ENCODE measurements at places on chromosomes 1 and 21.

- DNase-seq: no peak
Observed at GRCh38 chr1:87647430-87648177, 318.9 kb downstream of the LMO4 start.

GRCh38 chr1:196152086-196152485 lies 456.2 kb downstream of the KCNT2 start:
- no peak for DNase-seq

DNA sequence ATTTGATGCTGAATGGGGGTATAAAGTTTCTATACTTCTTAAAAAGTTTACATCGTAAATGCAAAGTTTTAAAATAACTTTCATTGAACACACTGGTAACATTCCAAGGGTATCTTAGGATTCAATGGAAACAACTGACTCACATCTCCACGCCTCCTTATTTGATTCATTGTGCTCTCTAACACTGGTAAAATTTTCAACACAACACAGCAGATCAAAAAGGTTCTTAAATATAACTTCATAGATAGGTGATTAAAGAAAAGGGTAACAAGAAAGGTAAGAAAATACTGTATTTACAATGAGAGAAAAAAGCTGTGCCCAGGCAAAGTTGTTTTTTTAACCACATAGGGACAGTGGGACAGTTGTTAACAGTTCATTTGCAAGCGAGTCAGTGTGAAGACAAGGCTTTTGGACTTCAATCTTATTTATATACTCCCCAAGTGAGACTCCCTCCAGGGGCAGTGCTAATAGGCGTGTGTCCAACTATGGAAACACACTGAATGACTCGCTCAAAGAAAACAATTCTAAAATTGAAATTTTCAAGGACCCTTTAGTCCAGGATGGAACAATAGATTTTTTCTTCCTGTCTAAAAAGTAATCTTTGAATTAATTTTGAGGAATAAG lies 140.5 kb downstream of the TIAM1 start:
- DNase-seq: no peak

DNA sequence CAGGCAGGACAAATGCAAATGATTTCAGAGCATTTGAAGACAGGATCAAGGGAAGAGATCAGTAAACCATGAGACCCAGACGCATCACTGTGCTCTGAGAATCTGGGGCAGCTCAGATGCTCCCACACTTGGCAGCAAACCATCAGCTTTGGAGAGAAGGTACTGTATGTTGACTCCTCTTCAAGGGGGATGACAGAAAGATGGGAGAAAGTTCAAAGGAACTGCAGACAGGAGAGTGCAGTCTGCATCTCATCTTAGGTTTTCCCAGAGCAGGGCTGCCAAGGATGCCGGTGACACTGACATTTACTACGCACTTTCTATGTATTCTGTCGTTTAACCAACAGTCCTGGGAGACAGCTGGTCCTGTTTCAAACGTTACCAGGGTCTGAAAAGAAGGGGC lies 35.8 kb downstream of the OLFML2B start:
- no peak for DNase-seq
